LHCN-M2 (cell line): ENCODE measurements at places on chromosomes 12 and 14.

GRCh38 chr14:85129921-85130320 is 400.0 kb upstream of the FLRT2 start:
- no peak for DNase-seq

- peak; percentile 55 for DNase-seq
Measured at GRCh38 chr12:90631591-90632212, 323.3 kb downstream of the CCER1 start.

GRCh38 chr12:753611-754472 is 1.5 kb downstream of the WNK1 start:
- peak; percentile 31 for DNase-seq

DNA sequence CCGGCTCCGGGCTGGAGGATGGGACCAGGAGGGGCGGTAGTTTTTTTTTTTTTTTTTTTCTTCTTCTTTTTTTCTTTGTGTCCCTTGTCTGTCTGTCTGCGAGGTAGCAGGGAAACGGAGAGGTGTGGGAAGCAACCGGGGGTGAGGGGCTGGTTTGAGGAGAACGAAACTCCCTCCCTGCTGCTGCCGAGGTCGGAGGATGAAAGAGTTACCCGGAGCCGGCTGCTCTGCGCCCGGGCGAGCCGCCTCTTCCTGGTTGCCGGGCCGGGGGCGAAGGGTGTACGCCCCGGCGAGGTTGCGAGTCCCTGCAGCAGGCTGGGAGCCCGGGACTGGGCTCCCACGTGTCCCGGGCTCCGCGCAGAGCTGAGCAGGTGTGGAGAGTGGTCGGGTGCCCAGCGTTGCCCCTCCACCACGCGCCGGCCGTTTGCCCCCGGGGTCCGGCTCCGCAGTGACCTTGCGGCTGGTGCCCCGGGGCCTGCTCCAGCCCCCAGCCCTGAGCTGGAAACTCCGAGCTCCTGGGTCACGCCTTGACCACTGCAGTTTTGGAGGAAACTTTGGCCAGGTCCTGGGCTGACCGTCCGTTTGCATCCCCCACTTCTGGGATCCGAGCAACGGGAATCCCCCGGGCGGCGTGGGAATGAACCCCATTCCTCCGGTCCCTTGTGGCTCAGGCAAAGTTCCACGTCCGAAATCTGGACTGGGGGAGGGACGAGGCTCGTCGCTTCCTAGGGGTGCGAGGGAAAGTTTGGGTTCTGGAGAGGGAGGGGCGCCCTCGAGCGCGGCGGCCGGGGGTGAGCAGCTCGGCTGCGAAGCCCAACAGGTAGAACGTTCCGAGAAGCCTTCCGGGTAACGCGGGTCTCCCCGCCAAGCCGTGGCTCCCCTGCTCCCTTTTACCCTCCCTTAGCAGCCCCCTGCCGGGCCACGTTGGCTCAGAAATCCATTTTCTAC is 1.3 kb downstream of the CHST11 start:
- peak; percentile 9 for DNase-seq
